AG09319 (cell line): ENCODE measurements at places on chromosomes 6 and 20.
A peak's percentile ranks its signal among the peaks of the same experiment; 100 is the strongest.

- no peak for DNase-seq
Observed at GRCh38 chr6:81875782-81876293, 123.4 kb upstream of the TENT5A start.

DNA sequence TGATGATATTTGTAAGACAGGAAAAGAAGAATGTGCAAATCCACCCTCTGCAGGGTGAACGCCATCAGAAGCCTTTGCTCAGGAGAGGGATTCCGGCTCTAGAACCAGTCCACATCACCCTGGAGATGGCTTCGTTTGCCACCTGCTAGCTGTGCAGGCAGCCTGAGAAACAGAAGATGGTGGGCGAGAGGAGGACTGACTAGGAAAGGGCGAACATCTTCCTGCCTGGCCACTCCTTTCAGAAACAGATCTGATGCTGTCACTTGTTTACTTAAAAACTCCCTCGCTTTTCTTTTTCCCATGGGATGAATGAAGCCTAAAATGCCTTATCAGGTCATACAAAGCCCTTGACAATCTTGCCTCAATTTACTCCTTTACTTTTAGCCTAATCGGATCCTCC is 1.2 kb downstream of the PTPRA start:
- no peak for DNase-seq

GRCh38 chr6:36850021-36850420 is 10.8 kb upstream of the CPNE5 start:
- DNase-seq, result no peak

GRCh38 chr6:90121982-90122381 is 174.7 kb downstream of the BACH2 start:
- DNase-seq, result no peak

GRCh38 chr6:133254552-133255228 is 13.5 kb downstream of the EYA4 start:
- DNase-seq, result no peak

DNA sequence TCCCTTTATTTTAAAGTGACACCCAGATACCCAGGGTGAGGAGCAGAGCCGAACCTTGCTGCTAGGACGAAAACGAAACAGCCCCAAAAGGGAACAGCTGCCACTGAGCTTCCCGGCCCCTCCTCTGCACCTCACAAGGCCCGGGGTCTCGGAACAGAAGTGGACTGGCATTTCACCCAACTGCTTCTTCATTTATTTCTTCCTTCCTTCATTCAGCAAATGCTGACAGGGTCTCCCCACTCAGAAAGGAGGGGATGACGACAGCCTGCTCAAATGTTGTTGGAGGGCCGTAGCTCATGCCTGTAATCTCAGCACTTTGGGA is 220.3 kb downstream of the PREX1 start:
- no peak for DNase-seq

- DNase-seq, result peak; percentile 99
Observed at GRCh38 chr20:50308513-50309279, 118.1 kb downstream of the CEBPB start.

DNA sequence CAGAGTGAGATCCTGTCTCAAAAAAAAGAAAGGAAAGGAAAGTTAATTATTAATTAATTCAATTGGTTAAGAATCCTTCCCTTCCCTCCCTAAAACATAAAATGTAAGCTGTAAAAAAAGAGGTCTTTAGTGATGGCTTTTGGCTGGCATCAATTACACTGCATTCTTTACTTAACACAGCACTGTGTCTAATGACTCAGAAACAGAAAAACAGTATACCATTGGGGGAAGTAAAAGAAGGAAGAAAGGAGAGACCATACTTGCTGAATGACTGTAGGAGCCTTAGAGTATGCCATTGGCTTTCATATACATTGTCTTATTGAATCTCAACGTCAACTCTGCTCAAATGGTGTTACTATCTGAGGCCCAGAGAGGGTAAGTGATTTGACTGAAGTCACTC is 18.3 kb upstream of the CITED2 start:
- DNase-seq, result no peak

- no peak for DNase-seq
Observed at GRCh38 chr6:164106345-164106769, 691.8 kb downstream of the QKI start.
